GM12864 (cell line): ENCODE measurements at places on chromosomes 2 and 18.

DNA sequence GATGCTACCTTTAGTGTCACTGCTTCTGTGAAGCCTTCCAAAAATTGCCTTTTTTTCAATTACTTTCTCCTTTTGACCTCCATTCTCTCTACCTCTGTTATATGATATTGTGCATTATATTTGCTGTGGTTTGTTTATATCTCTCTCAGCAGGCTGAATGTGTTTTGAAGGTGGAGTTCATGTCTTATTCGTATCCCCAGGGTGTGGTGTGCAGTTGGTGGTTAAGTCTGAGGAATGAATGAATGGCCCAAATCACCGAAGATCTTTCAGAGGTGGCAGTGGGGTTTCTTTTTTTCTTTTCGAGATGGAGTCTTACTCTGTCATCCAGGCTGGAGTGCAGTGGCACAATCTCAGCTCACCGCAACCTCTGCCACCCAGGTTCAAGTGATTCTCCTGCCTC lies 53.5 kb upstream of the MAP4K3 start:
- no peak for DNase-seq

DNA sequence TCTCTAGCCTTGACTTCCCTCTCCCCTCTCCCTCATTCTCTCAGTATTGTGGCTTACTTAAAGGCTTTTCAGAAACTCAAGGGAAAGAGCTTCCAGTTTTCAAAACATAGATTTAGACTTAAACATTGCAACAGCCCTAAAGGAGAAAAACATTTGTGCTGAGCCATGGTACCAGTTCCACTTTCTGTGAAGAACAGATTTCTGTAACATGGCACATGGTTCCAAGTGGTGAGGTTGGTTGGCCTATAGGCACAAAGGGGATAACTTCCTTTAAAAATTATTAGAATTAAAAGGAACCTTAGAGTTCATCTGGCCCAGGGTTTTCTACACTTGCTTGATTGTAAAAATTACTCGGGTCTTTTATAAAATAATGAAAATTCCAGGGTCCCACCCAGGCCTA lies 138.6 kb upstream of the CDCA7 start:
- DNase-seq, result no peak

DNA sequence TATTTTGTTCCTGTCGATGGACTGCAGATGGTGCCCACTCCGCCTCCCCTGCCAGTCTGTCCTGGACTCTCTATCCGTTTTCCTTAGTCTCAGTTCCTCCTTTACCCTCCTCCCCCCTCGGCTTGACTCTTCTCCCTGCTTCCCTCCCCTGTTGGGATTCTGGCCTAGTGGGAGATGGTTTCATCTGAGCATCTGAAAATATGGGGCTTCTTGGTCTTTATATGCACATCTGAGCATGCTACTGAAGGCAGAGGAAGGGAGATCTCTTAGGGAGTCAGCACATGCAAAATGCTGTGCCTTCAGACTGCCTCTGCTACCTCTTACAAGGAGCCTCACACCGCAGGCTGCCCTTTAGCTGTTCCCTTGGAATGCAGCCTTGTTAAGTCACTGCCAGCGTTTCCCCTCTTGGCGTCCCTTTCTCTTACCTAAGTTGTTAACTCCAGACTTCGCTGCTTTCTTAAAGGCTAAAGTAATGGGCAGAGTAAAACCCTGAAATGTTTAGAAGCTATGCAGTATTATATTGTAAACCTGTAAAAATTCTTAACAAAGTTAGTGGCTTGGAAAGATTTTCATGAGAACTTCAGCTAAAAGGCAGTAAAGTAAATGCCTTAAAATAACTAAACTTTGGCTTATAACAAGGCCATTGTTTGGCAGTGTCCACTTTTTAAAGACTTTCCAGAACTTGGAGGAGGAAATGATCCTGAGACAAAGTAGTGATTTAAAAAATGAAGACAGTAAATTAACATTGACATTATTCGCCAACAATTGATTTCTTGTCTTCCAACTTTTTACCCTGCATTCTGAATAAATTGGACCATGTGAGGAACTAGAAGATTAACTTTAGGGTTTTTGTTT lies 49.8 kb downstream of the LDLRAD4 start:
- DNase-seq, result no peak

DNA sequence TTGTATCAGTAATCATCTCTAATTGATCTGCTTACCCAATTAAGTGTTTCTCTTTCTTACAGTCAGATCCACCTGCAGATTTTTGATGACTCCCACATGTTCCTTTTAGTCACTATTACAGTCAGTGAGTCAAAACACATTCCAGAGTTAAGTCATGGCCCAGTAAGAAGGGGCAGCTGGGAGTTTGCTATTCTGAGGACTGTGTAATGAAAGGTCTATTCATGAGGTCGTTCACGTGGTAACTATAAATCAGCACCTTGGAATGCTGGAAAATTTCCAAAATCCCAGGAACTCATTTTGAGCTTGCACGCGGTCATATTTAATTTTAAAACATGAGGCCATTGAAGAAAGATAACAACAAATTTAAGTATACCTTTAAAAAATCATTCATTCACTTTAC lies 252.5 kb downstream of the XIRP2 start:
- no peak for DNase-seq

DNA sequence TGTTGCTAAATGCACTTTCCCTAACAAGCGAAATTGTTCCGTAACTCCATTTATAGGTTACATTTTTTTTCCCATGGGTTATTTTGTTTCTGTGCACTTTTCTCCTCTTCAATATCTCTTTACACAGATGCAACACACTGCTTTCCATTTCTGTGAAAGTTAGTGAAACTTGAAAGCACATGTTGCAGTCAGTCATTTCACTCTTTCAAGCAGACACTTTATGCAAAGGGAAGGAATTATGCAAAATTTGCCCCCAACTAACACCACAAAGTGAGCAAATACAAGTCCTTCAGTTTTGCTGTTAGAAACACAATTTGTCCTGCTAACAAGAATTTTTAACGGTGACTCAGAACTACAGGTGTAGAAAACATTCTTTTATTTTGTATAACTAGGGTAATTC lies 124.8 kb downstream of the PTH2R start:
- no peak for DNase-seq

- DNase-seq, result no peak
Observed at GRCh38 chr2:20398956-20399567, 47.8 kb upstream of the RHOB start.

GRCh38 chr2:159976527-159977160 lies 85.8 kb downstream of the PLA2R1 start:
- no peak for DNase-seq

DNA sequence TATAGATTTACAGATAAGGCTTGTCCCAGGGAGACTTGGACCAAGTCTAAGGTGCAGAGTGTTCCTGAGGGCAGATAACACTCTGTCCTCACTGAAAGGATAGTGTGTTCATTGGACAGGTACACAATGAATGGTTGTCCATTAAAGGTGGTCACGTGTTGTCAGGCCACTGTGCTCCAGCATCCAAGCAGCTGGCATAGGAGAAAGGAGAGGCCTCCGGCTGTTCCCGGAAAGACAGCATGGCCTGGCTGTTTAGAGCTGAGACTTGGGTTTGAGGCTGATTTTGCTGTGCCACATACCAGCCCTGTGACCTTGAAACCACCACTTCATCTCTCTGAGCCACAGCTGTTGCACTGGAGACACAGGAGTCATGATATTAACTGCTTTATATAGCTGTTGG lies 19.6 kb upstream of the SULT1C3 start:
- no peak for DNase-seq

GRCh38 chr2:84537251-84537650 lies 21.0 kb downstream of the DNAH6 start:
- no peak for DNase-seq

DNA sequence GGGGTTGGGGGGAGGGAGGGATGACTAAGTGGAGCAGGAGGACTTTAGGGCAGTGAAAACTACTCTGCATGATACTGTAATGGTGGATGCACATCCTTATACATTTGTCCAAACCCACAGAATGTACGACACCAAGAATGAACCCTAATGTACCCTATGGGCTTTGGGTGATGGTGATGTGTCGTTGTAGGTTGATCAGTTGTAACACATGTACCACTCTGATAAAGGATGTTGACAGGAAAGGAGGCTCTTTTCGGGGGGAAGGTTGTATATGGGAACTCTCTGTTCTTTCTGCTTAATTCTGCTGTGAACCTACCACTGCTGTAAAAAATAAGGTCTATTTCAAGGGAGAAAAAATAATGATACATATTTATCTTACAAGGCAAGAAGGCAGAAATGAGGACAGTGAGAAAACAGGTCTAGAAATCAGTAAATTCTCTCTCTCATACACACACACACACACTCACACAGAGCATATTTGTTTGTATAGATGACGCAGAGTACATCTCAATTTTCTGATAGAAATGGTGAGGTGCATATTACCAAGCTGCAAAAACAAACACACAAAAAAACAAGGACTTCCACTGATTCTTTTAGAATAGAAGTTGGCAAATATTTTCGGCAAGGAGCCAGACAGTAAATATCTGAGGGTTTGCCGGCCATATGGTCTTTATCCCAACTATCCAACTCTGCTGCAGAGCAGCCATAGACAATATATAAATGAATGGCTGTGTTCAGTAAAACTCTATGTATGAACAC lies 20.2 kb downstream of the FAM124B start:
- DNase-seq, result no peak

DNA sequence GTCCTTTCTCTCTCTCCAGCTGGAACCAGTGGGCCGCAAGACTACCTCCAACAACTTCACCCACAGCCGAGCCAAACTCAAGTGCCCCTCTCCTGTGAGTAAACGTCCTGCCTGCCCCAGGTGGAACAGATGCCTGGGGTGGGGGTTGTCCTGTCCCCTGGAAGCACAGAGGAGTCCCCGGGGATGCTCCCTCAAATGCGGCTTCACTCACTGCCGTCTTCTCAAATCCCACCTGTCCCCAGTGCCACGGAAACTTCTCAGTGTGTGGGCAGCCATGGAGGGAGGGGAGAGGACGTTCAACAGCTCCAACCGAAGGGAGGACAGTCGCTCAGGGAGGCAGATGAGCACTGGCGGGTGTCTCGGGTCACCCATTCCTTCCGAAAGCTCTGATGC lies 110.7 kb upstream of the PPP1CB start:
- DNase-seq, result no peak

GRCh38 chr2:46065152-46065551 lies 232.1 kb upstream of the EPAS1 start:
- no peak for DNase-seq

DNA sequence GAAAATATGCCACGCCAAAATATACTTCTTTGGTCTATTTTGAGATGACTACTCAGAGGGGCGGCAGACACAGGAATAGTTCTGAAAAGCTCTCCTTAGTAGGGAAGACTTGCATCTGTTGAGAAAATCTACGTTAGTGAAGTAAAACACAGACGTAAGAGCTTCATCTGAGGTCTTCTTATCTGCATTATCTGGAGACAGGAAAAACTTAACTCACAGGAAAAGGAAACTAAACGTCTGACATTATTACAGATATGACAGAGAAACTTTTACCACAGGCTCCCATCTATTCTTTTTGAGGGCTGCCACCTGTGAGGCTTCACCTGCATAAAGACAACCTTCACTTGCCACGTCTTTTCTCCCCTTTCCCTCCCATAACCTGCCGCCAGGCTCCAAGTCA lies 1295.7 kb downstream of the LRP1B start:
- DNase-seq, result no peak

GRCh38 chr2:165634282-165634681 lies 159.8 kb downstream of the GALNT3 start:
- no peak for DNase-seq
